ENCODE measurements at places on chromosomes 4 and X.

GRCh38 chrX:42047886-42048285 is 124.5 kb upstream of the CASK start:
- no peak for DNase-seq

- no peak for DNase-seq
Observed at GRCh38 chr4:40124690-40125089, 68.0 kb downstream of the N4BP2 start.

- no peak for DNase-seq
Observed at GRCh38 chr4:10656988-10657387, 27.6 kb downstream of the CLNK start.

DNA sequence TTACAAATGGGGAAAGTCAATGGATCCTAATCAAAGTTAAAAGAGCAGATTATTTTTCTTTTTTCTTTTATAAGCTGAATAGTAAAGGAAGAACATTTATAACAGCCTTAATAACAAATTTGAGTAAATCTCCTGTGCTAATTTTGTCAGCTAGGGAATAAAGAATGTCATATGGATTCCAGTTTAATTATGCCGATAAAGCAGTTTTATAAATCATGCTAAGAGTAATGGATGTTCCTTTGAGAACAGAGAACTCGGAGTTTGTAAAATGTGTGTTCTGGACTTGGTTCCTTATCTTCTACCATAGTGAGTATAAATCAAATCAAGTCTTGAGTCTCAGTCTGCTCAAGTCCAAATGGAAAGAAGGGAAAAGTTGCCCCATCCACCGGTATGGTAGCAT is 180.3 kb upstream of the FTHL17 start:
- no peak for DNase-seq

- no peak for DNase-seq
Observed at GRCh38 chrX:95885074-95885473, 799.6 kb upstream of the DIAPH2 start.

DNA sequence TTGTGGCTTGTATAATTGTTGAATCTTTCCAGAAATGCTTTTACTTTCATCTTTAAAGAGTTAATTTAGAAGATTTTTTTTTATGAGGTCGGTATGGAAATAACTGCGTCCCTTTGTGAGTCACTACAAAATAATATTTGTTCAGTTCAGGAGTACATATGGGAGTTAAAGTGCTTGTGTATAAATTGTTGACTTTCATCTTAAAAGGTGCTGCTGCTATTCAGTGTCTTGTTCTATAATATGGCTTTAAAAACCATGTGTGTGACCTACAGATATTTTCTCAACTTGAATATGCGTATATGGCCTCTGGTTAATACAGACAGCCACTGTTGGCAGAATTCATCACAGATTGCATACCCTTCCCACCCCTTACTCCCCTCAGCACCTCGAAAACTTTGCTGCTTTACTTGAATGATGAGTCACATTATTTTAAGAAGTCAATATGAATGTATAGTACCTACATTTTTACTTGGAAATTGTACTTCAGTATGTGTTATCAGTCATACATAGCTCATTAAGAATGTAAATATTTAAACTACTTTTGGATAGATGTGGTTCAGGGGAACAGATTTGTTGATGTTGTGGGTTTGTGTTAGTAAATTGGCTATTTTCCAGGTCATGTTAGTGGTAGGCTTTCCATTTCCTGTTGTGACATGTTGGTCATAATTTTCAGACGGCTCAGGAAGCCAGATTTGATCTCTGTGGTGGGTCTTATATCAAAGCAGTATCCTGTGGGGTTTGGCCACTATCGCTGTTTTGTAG is 1.5 kb downstream of the CLCN3 start:
- DNase-seq = no peak

DNA sequence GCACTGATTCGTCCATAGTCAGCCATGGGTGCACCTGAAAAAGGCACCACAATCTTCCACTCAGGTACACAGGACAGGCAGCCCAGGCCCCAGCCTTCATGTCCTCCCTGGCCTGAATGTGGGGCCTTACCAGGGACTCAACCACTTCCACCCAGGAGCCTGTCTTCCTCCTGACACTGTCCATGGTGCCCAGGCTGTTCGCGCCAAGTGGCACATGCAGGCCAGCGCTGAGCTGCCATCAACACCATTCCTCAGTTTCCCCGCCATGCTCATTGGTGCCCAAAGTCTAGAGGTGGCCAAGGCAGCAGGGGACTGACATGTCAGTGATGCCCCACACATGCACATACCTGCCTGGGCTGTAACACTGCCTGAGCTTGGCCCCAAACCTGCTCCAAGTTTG is 322.2 kb upstream of the POU3F4 start:
- DNase-seq = no peak

GRCh38 chr4:89347363-89348025 is 39.9 kb upstream of the GPRIN3 start:
- no peak for DNase-seq

GRCh38 chr4:141275834-141276233 is 55.1 kb downstream of the ZNF330 start:
- DNase-seq = no peak

DNA sequence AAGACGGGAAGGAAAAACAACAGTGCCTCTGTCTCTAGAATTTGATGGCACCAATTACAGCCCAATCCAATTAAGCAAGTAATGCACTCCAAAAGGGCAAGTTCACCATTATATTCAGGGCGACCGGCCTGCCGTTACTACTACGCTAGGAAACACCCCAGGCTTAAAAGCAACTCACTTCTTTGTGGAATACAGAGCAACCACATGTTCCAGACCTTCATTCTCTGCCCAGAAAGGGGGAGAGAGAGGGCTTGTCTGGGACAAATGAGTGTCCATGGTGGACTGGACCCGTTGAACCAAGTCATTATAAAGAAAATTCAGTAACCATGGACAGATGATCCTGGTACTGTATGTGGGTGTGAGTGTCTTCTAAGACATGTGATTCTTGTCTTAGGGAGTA is 1.6 kb downstream of the KDR start:
- DNase-seq = no peak

DNA sequence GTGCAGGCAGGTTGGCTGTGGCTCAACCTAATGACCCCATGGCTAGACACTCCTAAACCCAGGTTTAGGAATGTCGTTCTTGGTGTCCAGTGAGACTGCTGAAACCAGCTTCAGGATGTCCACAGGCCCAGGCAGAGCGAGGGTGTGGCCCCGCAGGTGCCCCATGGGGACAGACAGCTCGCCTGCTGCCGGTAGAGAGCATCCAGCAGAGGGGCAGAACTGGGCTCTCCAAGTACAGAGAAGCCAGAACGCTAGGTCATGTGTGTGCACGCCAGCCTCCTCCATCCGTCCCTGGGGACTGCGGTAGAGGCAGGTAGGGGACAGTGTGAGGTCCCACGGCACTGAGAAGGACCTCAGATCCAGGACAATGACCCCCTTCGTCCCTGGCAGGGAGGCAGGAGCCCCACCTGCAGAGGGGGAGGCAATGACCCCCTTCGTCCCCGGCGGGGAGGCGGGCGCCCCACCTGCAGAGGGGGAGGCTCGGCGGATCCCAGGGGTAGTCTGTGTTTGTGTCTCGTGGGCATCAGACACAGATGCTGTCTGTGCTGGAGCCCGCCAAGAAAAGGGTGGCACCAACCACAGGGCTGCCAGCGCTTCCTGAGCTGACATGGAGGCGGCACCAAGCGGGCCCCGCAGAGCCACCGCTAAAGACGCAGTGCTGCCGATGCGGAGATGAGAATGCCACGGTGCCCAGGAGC is 118.4 kb downstream of the FAM53A start:
- DNase-seq = no peak

- no peak for DNase-seq
Observed at GRCh38 chr4:10197952-10198351, 81.4 kb upstream of the WDR1 start.

DNA sequence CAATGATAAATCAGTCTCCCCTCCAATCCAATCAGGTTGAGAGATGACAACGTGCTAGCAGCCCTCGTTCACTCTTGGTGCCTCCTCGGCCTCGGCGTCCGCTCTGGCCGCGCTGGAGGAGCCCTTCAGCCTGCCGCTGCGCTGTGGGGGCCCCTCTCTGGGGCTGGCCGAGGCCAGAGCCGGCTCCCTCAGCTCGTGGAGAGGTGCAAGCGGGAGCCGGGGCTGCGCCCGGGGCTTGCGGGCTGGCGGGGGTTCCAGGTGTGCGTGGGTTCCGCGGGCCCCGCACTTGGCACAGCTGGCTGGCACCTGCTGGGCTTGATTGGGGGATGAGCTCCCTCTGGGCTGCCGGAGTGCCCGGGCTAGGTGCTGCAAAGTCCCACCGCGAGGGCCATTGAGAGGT is 40.9 kb upstream of the PRSS48 start:
- DNase-seq = no peak

- DNase-seq = peak; percentile 30
Observed at GRCh38 chr4:184506527-184507121, 32.3 kb upstream of the IRF2 start.

DNA sequence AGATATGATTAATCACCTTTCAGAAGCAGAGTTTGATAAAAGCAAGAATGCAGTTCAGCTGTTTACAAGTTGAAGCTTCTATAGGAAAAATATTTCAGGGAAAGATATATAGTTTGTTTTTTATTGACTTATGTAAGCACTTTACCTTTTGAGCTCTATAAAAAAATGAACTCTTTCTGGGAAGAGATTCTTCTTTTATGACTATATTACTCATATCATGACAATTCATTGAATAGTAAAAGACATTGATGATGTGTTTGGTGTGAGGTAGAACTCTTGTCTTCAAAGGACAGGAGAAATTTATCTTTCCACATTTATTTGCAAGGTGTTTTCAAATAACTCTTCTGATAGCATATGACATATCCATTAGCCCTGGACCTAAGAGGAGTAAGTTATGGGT is 156.6 kb downstream of the SLC4A4 start:
- no peak for DNase-seq

- DNase-seq = no peak
Observed at GRCh38 chr4:57437649-57438048, 327.5 kb upstream of the IGFBP7 start.

- DNase-seq = no peak
Observed at GRCh38 chr4:1711055-1711570, 1.0 kb downstream of the SLBP start.

DNA sequence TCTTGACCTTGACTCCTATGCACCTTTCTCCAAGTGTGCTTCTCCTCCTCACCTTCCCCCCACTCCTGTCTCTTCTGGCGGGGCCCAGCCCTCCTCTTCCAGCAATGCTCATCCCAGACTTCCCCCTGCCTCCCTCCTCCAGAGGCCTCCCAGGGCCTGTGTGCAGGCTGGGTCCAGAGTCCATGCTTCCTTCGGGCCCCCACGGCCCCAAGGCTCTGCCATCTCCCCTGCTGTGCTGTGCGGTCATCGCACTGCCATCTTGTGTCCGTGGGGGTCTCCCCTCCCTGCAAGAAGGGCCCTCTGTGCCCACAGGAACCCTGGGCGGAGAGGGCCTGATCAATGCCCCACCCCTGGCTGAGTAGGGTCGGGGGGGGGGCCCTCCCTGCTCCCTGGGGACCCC is 27.3 kb downstream of the ATP2B3 start:
- DNase-seq = no peak

DNA sequence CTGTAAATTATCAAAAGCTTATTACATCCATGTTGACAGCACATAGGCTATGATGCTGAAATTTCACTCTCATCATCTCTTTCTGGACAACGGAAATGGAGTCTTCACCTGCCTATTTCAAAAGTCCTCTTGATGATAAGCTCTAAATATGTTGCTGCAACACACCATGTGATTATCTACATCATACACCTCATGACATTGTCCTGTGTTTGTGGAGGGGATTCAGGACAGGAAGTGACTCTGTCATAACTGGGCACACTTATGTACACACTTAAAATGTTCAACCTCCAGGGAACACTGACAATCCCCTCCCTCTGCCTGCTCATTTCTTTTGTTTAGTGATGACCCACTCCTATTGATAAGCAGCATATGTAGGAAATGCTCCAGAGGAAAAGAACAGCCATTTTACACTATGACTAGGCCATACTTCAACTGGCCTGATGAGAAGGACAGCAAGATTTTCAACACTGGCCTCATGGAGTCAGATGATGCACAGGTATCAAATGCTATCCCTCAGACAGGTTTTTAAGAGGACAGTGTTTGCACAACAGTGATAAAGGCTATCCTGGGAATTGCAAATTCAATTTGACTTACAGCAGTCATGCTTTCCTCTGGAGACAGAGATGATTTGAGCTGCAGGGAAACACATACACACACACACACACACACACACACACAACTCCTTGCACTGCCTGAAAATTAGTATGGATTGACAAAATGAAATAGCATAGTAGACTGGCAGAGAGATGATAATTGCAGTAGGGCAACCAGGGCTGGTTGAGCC is 163.3 kb upstream of the RASGEF1B start:
- no peak for DNase-seq

DNA sequence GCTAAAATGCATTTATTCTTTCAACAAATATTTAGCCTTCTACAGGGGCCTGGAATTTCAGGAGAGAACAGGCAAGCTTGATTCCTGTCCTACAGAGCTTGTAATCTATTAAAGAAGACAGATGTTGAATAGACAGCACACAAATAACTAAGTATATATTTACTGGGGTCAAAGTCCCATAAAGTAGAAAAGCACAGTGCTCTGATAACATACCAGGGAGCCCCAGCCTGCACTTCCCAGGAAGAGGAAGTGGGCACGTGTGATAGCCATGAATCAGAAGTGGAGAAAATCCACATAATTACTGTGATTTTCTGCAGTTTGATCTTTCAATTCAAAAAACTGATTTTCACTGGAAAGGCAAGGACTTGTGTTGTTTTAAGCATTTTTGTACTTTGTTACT is 129.1 kb downstream of the EGF start:
- no peak for DNase-seq
